CD4-positive, alpha-beta T cell treated with Interleukin-4 for 4 hours (primary cell): ENCODE measurements at places on chromosomes 2 and 18.

- no peak for DNase-seq
These were observed 244.0 kb downstream of the DYSF start for GRCh38 chr2:71697106-71698004.

DNA sequence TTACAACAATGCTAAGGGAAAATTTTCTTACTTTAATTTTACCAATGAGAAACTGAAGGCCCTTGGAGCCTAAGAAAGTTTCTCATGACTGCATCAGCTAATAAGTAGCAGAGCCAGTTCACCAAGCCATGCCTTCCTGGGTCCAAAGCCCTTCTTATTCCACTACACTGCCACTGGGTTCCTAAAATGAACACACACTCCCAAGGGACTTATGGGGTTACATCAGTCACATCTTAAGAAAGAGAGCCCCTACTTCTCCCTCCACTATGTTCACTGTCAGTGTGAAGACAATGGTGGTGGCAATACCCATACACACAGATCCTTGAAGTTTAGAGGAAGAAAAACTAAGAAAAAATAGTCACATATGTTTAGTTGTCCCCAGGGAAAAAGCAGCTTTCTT, 20.6 kb downstream of the MBD2 start:
- no peak for DNase-seq

DNA sequence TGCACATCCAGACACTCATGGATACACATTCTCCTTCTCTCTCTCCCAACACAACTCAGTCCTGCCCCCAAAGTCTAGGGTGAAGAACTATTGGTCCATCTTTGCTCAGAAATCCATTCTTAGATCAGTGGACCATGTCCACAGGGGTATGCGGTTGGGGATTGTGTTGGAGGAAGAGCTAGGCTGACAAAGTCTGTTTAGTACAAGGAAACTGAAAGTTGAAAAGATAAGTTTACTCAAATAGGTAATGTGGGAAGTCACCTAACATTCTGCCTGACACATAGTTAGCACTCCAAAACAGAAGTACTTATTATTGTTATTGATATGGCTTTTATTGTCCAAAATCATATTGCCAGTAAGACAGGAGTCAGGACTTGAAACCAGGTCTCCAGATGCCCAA, 55.9 kb downstream of the ALK start:
- DNase-seq = no peak

GRCh38 chr2:228059735-228060134, 121.8 kb downstream of the SPHKAP start:
- DNase-seq = no peak

DNA sequence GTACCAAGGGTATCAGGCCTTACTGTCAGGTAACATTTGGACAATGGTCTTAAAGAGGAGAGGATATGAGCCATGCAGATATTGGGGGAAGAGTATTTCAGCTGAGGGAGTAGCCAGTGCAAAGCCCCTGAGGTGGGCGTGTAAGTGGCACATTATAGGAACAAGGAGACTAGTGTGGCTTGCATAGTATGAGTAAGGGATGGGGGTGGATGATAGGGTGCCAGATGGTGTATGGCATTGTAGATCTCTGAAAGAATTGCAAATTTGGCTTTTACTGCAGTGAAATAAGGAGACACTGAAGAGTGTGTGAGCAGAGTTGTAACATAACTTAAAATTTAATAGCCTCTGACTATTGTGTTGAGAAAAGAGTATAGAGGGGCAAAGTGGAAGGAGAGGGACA, 244.0 kb downstream of the PDE11A start:
- no peak for DNase-seq

DNA sequence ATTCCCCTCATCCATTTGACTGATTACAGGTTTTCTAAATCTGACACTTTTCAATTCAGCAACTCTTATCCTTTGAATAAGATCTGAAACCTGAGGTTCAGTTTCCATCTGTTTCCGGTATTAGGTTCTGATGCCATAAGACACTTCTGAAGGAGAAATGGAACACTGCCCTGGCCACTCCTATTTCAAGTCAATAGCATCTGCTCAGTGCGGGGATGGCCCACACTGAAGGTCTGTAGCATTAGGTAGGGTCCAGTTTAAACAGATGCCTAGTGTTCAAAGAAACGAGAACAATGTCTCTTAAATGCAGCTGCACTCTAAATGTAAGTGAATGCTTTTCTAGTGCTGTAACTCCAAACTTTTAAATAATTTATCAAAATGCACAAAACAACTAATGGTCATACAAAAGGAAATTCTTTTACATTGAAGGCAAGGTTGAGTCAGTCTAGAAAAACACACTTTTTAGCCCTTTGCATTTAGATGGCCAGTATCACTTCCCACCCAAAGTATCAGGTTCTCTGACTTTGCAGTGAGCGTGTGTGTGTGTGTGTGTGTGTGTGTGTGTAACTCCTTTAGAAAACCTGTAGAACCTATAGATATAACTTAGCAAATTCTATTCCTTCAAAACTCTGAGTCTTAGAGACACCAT, 78.2 kb downstream of the STK39 start:
- DNase-seq = no peak

- no peak for DNase-seq
These were observed 738 bp downstream of the CHST9 start for GRCh38 chr18:27184115-27185024.

GRCh38 chr2:222673883-222674282, 2.4 kb downstream of the MOGAT1 start:
- DNase-seq = no peak

GRCh38 chr2:54773838-54774237, 50.4 kb downstream of the EML6 start:
- DNase-seq = no peak

GRCh38 chr2:19614066-19614465, 255.6 kb upstream of the OSR1 start:
- no peak for DNase-seq

- DNase-seq = peak; percentile 14
These were observed at the start of gene ICA1L for GRCh38 chr2:202871300-202872141. TSS of gene ICA1L (minus strand) at chr2:202871766. CDS start at chr2:202829009, 42,757 bp downstream.

DNA sequence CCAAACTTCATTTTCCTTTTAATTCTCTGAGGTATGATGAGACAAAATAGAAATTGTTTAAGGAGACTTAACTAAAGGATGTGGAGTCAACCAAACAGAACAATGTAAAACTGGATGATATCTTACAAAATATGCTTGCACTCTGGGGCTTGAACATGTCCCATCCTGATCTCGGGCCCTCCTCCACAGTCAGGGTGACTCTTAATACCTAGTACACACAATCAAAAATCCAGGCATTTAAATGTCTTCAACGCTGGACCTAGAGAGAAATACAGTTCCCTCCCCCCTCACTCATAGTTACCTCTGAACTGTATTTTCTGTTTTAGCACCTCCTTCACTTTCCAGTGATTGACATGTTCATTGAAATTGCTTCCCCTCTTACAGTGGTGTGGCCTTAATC, 36.9 kb upstream of the SERPINB2 start:
- no peak for DNase-seq

- DNase-seq = no peak
These were observed 57.6 kb downstream of the CRIM1 start for GRCh38 chr2:36413218-36413617.

DNA sequence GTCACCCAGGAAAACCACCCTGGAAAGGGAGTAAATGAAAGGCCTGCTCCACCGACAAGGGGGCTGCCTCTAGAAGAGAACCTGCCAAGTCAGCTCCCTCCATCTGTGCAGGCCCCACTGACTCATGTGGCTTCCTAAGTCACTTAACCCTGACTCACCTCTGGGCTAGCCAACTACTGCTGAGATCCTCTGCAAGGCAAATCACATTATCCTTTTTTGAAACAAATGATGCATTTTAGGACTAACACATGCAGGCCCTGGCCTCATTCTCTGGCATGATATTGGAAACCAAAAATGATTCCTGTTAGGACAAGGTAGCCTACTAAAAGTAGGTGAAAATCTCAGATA, 474.6 kb downstream of the EPHA4 start:
- DNase-seq = no peak

DNA sequence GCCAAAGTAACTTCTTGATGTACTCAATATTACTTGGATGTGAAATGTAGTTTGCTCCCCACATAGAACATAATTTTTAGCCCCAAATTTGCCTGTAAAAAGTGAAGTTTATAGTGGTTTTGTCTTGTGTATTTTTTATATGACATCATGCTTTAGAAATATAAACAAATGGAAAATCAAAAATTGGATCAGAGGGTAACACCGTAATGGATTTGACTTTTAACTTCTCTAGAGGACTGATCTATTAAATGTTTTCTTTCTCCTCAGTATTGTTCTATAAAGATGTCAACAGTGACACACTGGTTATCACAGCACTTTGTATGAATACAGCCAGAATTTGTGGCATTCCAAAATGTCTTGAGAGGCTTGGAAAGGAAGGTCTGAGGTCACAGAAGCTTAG, 45.6 kb upstream of the RASGRP3 start:
- no peak for DNase-seq

DNA sequence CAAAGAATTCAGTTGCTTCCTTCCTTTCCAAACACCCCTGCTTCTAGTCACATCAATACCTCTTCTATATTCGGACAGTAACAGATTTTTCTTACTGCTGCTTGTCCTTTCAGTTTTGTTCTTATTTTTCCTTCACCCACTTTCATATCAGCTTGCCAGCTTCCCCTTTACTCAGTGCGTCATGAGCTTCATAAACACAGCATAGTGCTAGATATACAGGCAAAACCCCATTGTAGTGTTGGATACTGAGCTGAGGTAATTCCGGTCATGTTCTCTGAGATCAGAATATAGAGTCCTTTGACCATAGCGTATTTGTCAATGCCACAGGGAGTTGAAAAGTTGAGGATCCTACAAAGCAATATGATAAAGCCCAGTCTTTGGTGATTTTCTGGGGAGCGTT, 2.4 kb downstream of the FARP2 start:
- peak; percentile 10 for DNase-seq

GRCh38 chr2:113111823-113112287, 15.5 kb upstream of the IL1RN start:
- no peak for DNase-seq

GRCh38 chr2:46974174-46974573, 58.6 kb upstream of the MCFD2 start:
- no peak for DNase-seq

DNA sequence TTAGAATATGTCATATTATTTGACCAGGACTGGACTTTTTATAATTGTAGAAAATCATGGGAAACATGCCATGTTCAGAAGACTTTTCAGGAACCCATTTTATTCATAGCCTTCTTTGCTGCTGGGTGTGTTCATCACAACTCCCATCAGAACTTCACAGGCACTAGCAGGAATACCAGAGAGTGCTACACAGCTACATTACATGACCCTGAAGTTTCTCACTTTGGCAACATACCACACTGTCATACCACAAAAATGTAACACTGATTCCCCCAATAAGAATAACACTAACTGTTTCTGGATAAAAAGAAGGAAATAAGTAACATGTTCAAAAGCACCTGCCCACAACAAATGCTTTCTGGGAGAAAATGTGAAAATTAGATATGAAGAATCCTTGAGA, 405.4 kb downstream of the CDH2 start:
- no peak for DNase-seq

DNA sequence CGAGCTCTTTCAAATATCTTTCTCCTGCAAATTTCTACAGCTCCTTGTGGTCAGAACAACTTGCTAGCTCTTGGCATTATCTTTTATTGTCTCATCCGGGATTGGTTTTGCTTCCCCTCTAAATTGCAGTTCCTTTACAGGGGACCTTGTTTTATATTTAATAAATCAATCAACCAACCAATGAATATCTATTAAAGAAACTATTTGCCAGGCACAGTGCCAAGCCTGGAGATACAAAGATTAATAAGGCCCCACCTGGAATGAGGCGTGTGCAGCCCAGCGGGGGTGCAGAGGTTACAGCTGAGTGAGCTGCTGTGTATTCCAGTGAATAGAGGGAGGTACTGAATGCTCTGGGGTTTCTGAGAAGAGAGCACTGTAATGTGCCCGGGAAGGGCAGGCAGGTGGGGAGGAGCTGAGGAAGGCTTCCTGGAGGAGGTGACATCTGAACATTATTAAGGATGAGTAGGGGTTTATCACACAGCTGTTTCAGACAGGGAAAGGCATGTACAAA, 51.8 kb downstream of the LIPG start:
- DNase-seq = no peak

GRCh38 chr18:63909870-63910269, 2.1 kb downstream of the SERPINB10 start:
- DNase-seq = no peak

DNA sequence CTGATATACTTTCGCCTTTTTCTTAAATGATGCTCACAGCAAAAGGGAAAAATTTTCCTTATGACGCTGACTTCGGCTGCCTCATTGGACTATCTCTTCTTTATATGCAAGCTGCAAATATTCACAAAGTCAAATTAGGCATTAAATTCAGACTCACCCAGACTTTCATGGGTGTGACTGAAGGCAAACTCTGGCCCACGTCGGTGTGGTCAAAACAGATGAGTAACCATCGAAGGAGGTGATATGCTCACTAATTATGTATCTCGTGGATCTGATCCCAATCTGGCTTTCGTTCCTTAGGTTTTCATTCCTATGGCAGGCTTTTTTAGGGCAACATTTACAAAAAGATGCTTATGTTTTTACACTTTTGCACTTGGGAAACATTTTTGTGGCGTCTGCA, 36.6 kb downstream of the FAM124B start:
- DNase-seq = no peak

DNA sequence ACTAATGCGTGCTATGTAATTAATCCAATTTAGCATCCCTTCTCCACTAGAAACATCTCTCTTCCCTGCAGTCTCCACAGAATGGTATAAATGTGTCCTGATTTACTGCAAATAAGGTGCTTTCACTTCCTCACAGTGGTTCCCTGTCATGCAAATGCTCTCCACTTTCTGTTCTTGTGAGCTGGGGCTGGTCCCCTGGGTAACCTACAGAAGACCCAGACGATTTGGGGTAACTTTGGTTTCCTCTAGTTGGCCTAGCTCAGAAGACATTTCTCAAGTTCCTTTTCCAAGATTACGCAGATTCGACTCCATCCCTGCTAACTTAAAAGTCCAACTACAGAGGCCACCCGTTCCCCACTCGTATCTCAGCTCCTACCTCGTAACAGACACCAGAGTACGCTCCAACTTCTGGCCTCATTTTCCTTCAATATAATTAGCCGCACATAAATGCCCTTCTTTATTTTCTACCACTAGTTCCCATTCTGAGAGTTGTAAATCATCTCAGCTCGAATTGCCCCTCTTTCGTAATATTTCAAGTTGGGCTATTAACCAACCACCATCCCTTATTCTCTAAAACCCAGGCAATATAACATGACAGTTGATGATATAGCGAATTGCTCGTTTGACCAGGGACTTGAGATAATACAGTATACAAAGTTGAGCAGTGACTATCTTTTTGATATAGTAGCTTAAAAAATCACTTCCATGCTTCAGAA, 28.8 kb upstream of the NEDD4L start:
- DNase-seq = no peak

DNA sequence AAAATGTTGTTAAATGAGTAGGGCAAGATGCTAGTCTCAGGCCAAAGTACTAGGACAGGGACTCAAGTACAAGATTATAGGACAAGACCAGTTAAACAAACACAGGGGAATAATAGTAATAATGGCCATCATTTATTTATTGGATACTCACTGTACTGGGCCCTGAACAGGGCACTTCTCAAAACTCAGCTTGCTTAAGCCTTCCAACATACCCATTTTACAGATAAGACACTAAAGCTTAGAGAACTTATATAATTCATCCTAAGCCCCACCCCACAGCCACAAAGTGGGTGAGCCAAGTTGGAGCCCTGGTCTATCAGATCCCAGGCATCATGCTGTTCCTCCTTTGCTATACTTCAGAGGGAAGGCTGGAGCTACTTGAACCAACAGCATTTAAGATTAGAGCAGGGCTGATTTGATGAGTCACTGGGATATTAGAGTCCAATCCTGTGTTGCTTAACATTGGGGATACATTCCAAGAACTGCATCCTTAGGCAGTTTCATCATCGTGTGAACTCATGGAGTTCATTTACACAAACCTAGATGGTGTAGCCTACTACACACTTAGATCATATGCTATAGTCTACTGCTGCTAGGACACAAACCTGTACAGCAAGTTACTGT, 153.6 kb downstream of the MTCL1 start:
- DNase-seq = no peak
